ENCODE measurements at places on chromosomes 13 and 19.
A peak's percentile ranks its signal among the peaks of the same experiment; 100 is the strongest.

DNA sequence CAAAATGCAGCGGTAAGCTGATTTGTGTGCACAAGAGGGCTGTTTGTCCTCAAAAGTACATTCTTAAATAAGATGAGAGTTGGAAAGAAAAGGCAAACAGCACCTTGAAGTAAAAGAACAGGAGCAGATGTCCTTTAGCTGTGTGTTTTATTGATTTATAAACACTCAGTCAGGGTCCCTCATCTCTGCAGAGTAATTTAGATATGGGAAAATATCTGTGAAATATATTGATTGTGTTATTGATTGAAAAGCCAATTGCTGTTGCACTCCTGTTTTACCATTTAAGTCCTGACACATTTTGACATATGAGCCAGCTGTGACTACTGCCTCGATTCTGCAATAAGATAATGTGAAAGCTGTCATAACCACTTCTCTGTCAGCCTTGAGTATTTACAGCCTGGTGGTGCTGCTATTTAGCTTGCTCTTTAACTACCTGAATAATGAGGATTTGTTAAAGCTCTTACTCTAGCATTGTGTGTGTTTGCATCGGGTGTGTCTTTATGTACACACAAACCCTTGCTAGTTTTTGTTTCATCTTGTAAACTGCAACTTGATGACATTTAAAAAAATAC lies 550.1 kb downstream of the DACH1 start:
- DNase-seq = no peak

DNA sequence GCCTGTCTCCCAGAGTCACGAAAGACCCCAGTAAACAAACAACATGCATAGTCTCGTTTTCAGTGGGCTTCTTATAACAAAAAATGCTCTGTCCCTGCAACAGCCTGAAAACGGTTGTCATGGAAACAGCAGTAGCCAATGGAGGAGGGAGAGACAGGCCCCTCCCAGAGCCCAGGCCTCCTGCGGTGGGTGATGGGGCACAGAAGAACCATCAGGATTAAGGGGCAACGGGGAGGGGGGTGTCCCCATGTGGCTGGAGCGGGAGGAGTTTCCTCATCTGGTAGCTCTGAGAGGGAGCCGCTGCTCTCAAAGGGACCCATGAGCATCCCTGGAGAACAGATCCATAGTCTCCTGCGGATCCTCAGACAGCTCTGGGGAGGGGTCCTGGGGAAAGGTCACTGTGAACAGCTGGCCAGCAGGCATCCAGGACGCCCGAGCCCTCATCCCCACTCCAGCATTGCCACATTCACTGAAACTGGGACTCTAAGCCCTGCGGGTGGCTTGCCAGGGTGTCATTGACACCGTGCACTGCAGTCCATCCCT lies 37.5 kb upstream of the PNMA8B start:
- DNase-seq = no peak

DNA sequence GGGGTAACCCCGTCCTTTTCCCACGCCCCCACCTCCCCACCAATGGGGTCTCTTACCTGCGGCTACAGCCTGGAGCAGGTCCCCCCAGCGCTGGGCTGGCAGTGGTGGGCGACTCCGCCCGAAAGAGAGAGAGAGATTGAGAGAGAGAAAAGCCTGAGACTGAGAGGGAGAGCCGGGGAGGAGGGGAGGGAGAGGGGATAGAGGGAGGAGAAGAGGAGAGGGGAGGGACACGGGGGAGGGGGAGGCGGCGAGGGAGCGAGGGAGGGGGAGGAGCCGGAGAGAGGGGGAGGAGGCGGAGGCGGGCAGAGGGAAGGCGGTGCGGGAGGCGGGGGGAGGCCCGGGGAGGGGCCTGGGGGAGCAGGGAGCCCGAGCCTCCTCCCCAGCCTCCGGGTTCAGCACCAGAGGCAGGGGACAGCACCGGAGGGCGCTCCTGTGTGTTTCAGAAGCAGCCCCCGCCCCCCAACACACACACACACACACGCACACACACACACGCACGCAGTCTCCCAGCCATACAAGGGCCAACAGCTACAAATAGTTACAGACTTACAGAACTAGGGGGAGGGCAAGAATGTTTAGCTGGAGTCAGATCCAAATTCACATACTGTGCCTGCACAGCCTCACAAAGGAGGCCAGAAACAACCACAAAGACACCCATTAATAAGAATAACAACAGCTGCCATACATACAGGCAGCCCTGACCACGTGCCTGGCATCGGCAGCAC lies at the start of gene SLC8A2:
SLC8A2 (minus strand) TSS at position 161 of the 725 bp plus-strand sequence. CDS start 5,490 bp downstream, outside the sequence.
- DNase-seq = peak; percentile 78

DNA sequence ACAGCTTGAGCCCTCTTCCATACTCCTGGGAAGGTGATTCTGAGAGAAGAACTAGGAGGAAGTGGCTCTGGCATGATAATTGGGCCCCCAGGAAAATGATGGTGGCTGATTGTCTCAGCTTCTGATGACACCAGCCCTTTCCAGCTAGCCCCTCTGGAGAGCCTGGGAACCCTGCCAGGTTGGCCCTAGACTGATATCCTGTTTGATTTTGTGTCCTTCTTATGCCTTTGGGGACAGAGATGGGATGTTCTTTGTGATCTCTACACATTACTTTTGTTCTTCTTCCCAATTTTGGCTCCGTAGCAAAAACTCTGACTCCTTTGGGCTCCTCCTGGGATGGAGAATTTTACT lies 39.7 kb downstream of the ERICH6B start:
- no peak for DNase-seq

- no peak for DNase-seq
Observed at GRCh38 chr13:32468502-32469142, 40.7 kb upstream of the N4BP2L1 start.

- DNase-seq = no peak
Observed at GRCh38 chr13:40109351-40109844, 453.9 kb downstream of the COG6 start.

GRCh38 chr19:17245535-17245984 lies at the start of gene NR2F6:
NR2F6 (minus strand) TSS chr19:17245919; CDS start chr19:17245220, 699 bp downstream.
- peak; percentile 46 for DNase-seq

DNA sequence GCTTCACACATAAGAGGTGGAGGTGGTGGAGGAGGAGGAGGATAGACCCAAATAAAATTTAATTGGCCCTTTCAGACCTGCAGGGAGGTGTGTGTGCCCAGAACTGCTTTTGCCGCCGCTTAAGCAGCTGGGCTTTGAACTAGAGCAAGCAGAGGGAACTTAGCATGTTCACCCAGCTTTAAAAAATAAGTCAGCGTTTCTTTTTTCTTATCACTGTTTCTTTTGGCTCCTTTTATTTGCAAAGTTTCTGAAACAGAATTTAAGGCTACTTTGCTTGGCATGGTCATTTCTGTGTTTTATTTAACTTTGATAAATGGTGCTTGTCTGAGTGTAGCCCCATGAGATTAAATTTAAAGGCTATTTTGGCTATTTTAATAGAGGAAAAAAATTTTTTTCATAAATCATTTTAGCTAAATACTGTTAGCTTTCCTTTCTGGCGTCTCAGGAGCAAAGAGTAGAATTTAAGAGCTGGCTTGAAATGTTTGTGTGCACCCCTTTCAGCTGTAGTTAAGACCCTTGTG lies 43.3 kb upstream of the RNF113B start:
- no peak for DNase-seq

GRCh38 chr19:33797802-33798671 lies 1.4 kb downstream of the KCTD15 start:
- no peak for DNase-seq

DNA sequence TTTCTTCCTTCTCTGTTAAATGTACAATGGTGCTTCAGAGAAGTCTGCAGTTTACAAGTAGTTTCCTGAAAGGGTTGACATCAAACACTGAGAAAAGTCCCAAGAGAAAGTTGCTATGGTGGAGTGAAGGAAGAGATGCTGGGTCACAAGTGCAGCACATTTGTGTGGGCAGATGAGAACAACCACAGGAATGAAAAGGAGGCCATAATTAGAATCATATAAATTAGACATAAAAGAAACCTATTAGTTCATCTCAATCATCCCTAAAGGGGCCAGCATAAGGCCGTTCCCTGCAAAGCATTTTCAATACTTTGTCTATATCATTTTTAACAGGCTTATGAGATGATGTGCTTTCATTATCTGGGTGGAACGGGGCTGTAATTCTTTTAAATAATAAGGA lies 359.2 kb downstream of the IRS2 start:
- DNase-seq = no peak

- no peak for DNase-seq
Observed at GRCh38 chr13:46899801-46900200, 2.9 kb upstream of the HTR2A start.

DNA sequence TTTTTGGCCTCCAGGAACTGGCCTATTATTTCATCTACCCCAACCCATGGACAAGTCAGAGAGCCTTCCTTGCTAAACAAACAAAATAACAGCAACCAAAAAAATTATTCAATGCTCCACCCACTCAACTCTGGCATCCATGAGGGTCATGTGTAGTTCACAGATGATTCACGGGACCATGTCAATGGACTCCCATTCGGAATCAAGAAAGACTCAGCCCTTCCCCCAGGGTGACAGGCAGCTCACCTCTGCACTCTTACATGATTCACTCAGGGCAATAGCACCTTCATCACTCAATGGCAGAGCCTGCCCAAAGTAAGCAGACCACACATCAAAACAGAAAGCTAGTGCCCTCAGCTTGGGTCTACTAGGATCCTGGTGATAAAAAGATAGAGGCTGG lies 14.3 kb upstream of the SCEL start:
- DNase-seq = no peak

Measured in activated CD4-positive, alpha-beta T cell treated with anti-CD3 and anti-CD28 coated beads, Interleukin-2, amount 10 ng/mL, durations not matched to agents 7 days and 5 days (primary cell).